ENCODE measurements at places on chromosomes 5 and 9. TPM values are rescaled to one million over a fixed set of nuclear protein-coding genes. Genes with fewer than 3 reads are reported as not detected.

Gene ST8SIA4
- total RNA-seq = 1.4 TPM

Gene PKN3
- 2.5 TPM for total RNA-seq

DNA sequence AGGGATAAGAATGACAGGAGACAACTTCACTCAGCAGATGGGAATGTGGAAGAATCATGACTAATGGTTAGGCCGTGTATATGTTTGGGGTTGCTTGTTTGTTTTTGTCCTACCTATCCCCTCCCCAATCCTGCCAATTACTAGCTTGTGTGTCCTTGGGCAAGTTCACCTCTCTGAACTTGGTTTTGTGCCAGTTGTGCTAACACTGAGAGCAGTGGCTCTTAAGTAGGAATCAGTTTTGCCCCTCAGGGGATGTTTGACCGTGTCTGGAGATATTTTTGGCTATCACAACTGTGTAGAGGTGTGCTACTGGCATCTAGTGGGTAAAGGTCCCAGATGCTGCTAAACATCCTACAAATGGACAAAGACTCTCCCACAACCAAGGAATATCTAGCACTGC, 287.0 kb downstream of the DMRT2 start:
- ATAC-seq = peak; percentile 67

Gene S1PR3
- 2.2 TPM for total RNA-seq

GRCh38 chr5:31095796-31096195, 97.7 kb upstream of the CDH6 start:
- ATAC-seq = no peak

Gene KCTD16
- total RNA-seq = not detected

Measured in esophagus mucosa (tissue), 1 donor.